Neural progenitor cell (in vitro differentiated cells): ENCODE measurements at places on chromosomes 5 and 9.
A peak's percentile ranks its signal among the peaks of the same experiment; 100 is the strongest.

DNA sequence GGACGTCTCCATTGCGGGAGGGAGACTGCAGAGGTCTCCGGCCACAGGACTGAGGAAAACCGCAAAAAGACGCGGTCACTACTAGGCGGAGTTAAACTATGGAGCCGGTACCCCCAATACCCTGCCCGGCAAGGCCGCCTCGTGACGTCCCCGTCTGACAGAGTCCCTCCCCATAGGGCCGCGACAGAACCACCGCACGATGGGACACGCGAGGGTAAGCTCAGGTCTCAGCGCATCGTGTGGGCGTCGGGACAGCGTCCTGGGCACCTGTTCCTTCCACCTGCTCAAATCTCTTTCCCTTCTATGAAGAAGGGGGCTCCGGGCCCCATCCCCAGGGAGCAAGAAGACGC is 35.2 kb upstream of the GLDC start:
- peak; percentile 71 for DNase-seq

DNA sequence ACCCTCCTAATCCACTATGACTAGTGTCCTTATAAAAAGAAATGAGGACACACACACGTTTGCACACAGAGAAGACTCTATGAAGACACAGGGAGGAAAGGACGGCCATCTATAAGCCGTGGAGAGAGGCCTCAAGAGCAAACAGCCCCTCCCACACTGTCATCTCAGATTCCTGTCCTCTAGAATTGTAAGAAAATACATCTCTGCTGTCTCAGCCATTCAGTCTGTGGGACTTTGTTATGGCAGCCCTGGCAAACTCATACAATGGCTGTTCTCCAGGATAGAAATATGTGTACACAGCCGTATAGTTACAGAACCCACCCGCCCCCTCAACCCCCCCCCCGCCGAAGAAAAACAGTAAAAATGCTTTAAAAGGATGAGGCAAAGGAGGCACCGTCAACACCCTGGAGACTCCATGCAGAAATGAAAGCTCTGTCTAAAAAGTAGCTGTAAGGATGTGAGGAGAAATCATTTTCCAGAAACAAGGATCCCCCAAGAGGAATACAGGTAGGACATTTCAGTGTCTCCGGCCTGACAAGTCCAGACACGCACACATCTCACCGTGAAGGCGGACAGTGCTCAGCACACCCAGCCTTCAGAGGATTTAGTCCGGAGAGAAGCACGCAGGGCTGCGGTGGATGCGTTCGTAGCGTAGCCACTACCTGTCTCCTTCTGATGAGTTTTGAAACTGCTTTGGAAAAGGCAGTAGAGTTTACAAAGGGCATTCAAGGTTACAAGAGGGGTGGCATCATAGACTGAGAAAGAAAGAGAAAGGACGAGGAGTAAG is 110.8 kb upstream of the ERCC6L2 start:
- no peak for DNase-seq

DNA sequence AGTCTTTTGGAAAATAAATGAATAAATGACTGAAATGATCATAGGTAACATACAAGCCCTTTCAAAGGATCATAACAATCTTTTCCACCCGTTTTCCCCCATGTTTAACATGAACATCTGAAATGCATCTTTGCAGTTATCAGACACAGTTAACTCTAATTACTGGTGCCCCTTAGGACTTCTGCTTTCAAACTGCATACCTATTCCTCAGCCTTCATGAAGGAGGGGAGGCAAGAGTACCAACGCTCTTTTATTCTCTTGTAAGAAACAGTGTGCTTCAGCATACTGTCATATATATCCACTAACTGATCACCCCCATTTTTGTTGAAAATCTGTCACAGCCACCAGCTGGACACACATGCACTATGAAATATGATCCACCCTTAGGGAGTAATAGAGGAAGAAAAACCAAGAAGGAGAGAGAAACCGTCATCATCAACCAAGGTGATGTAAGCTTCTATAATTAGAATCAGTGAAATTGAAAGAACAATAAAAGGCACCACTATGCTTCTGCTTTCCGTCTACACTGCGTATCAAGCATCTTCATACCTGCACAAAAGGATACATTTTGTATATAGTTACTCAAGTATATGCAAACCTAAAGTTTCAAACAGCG is 98.7 kb downstream of the RAPGEF6 start:
- DNase-seq = no peak

DNA sequence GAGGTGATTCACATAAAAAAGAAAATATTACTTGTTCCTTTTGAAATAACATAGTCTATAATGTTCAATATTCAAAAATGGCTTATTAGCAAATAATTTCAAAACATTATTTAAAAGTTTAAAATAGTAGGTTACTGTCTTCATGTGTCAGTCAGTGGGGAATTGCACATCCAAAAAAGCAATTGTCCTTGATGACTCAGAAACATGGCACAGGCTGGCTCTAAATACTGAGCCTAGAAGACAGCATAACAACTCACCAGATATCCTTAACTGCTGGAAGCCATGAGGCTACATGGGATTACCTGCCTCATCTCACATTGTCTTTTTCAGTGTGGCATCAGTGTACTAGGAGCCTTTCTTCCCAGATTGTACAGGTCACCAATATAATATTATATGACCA is 439.5 kb upstream of the RGMB start:
- DNase-seq = no peak

GRCh38 chr5:172868436-172868923 is 34.4 kb downstream of the ERGIC1 start:
- DNase-seq = no peak
